A549 treated with dexamethasone at 1 μM for 4 hours (cell line): ENCODE measurements at places on chromosomes 1 and 21. TPM values are rescaled to one million over a fixed set of nuclear protein-coding genes. Genes with fewer than 3 reads are reported as not detected.

The ERICH3 gene
- total RNA-seq = not detected in 5 replicates

The PDC gene
- total RNA-seq = not detected in 5 replicates

The TMEM82 gene
- 0.05 TPM in 1 of 5 replicates, not detected in the others for total RNA-seq

The OR6K3 gene
- not detected in 5 replicates for total RNA-seq

The SPRR2E gene
- total RNA-seq = not detected in 5 replicates

The SLAMF7 gene
- total RNA-seq = 0.87 to 1.8 TPM (median 1.6 TPM) in 5 replicates

The CDC20 gene
- total RNA-seq = 174 to 209 TPM (median 197 TPM) in 5 replicates

The SESN2 gene
- 6.0 to 9.8 TPM (median 7.3 TPM) in 5 replicates for total RNA-seq

The RAB25 gene
- 0.16 TPM in 1 of 5 replicates, not detected in the others for total RNA-seq

The LCE1C gene
- 0.14 TPM in 1 of 5 replicates, not detected in the others for total RNA-seq

The FAM177B gene
- total RNA-seq = not detected in 5 replicates

The ELK4 gene
- 6.5 to 10.0 TPM (median 8.4 TPM) in 5 replicates for total RNA-seq

The NFASC gene
- 0.70 to 1.3 TPM (median 1.1 TPM) in 5 replicates for total RNA-seq

The GMEB1 gene
- 4.7 to 7.3 TPM (median 6.9 TPM) in 5 replicates for total RNA-seq

The PRELP gene
- 0.01 to 0.04 TPM (median 0.01 TPM) in 3 of 5 replicates, not detected in the others for total RNA-seq

The RUNX3 gene
- total RNA-seq = 3.9 to 9.0 TPM (median 6.8 TPM) in 5 replicates

The B3GALT2 gene
- not detected in 5 replicates for total RNA-seq

The TRIM46 gene
- 1.8 to 2.9 TPM (median 2.5 TPM) in 5 replicates for total RNA-seq
